NCI-H2171 (cell line): ENCODE measurements at places on chromosomes 13 and 19.
A peak's percentile ranks its signal among the peaks of the same experiment; 100 is the strongest.

DNA sequence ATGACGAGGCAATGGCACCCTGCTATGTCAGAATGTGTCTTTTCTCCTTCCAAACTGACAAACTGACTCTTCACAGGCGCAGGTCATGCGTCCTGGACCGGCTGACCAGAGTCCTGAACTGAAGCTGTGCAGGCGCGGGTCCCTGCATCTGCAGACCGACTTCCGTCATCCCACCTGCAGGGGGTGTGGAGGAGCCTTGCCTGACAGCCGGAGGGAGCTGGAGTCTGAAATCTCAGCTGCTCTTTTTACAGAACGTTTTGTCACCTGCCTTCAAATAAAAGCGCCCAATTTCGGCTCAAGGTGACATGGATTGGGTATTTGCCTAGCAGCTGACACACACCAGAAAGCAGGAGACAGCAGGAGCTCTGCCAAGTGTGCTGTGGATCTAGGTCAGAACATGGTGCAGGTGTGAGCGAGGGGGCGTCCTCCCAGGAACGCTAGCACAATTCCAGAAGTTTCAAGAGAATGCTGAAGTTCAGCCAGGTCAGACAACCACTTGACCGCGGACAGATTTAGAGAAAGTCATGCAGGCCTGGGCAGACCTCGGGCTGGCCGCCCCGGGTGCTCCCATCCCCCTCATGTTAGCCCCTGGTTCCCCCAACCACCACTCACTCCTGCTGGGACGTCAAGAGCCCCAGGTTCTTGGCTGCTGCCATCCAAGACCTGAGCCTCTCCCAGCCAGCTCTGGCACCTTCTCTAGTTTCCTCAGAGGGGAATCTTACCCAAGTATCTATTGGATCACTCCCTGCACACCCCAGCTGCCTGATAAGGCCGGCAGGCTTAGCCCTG is 32.8 kb downstream of the ELL start:
- DNase-seq: no peak

GRCh38 chr13:111906306-111906705 is 160.6 kb upstream of the SOX1 start:
- DNase-seq: no peak

- DNase-seq: no peak
Observed at GRCh38 chr19:46533621-46534081, 38.0 kb upstream of the PNMA8B start.

DNA sequence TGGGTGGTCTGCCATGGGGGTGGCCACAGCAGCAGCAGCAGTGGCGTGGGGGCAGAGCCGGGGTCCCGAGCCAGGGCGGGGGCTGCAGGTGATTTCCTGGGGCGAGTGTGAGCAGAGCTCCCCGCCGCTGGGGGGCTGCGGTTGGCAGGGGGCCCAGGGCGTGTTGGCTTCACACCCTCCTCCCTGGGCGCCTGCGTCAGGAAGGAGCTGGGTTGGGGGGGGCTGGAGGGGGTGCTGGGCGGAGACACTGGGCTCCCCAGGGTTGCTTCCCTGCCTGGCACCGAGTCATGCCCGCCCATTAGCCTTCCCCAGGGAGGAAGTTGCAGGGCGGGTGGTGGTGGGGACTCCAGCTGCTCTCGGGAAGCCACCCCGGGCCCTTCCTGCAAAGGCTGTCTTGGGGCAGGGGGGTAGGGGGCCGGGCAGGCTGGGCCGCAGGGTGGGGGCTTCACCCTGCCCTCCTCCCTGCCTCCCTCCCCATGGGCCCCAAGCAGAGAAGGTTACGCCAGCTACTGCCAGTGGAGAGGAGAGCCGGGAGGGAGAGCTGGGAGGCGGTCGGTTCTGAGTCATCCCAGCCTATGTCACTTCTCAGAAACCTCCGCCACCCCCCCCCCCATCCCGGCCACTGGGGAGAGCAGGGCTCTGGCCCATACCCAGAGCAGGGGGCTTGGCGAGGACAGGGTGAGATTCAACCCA is 4.6 kb downstream of the MIDN start:
- peak; percentile 93 for DNase-seq

- no peak for DNase-seq
Observed at GRCh38 chr19:50258918-50259372, 55.5 kb downstream of the MYH14 start.

DNA sequence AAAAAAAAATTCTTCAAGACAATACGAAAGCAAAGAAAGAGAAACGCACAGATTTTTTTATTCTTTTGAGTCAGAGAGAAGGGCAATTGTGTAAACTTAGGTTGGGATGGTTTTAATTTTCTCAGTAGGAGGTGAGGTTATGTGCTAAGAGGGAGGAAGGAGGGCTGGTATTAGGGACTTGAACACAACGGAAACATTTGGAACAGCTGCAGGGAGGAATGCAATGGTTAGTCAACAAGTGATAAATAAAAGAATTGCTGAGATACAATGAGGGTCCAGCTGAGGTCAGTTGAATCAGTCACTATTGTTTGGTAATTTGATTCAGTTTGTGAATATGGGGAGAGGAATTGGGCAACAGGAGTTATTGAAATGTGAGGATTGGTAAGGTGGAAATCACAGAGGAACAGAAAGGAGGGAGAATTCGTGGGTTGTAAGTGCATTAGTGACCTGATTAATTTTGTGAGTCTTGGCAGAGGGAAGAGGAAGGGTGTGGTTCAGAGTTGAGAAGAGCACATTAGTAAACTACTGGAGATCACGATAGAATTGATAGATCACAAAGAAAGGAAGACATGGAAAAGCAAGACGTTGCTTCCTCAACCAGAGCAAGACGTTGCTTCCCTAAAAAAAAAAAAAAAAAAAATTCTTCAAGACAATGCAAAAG is 499.5 kb upstream of the SPRY2 start:
- DNase-seq: no peak

- DNase-seq: no peak
Observed at GRCh38 chr13:99214731-99215130, 14.1 kb downstream of the UBAC2 start.

GRCh38 chr19:34171539-34171876 is 796 bp upstream of the LSM14A start:
- no peak for DNase-seq

DNA sequence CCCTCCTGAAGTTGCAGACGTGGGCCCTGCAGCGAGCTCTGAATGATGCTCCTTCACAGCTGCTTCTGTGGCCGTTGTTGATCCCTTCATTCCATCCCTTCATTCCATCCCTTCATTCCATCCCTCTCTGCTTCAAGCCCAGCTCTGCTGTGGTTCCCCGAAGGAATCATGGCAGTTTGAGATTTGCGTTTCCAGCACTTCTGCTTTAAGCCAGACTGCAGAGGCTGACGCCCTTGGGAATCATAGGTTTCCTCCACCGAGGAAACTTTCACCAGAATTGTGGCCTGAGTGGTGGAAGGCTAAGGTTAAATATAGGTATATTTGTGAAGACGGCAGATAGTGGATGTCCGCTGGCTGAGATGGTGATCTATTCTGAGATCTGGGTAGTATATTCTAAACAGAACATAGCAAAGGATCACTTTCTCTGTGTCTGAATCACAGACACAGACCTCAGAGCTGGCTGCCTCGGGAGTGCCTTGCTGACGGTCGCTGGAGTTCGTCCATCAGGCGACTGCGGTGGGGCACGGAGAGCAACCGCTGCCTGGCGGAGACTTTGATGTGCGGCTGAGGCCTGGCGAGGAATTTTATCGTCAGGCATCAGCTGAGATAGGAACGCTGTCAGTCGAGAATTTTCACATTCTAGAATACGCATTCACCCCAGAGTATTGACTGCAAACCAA is 42.8 kb upstream of the DCUN1D2 start:
- no peak for DNase-seq

GRCh38 chr19:21158523-21159135 is 16.8 kb downstream of the ZNF431 start:
- no peak for DNase-seq

- DNase-seq: no peak
Observed at GRCh38 chr19:7529246-7529600, 6.3 kb upstream of the PNPLA6 start.

- DNase-seq: no peak
Observed at GRCh38 chr13:73998631-73999030, 135.6 kb downstream of the KLF12 start.

DNA sequence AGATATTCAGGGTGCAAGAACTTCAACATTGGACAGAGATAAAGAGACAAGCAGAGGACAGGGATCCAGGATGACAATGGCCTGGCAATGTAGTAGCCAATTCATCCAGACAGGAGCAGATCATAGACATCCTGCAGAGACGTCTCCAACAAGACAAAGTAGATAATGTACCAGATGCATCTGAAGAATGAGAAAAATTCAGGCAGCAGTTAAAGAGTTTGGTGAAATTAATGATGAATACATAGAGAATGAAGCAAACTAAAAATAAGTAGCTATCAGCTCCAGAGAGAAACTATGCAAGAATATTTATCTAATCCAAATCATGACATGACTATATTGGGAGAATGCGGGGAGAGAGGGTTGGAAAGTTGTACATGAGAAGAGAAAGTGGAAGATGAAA is 278.4 kb upstream of the DACH1 start:
- no peak for DNase-seq

- no peak for DNase-seq
Observed at GRCh38 chr13:64725492-64725891, 2504.6 kb downstream of the PCDH9 start.

DNA sequence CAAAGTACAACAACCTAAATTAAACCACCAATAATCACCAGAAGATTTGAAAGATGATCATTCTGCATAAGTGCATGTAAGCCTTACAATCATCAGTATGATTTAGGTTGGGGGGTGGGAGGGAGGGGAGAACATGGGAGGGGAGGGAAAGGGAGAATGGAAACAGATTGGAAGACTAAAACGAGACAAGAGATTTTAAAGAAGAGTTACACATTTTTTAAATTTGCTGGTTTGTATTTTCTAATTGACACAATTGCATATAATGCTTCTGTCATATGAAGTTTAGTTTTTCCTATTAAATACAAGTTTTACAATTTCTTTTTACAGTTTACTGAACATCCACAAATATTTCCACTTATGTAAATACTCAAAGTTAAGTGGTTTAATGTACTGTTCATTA is 2118.9 kb downstream of the PCDH9 start:
- DNase-seq: no peak

- DNase-seq: no peak
Observed at GRCh38 chr13:28574617-28575142, 79.8 kb upstream of the FLT1 start.

GRCh38 chr13:111280226-111280625 is 40.2 kb upstream of the TEX29 start:
- no peak for DNase-seq
